ENCODE measurements at places on chromosomes 6 and 20. TPM values are rescaled to one million over a fixed set of nuclear protein-coding genes. Genes with fewer than 3 reads are reported as not detected.

- H3K27ac ChIP-seq = peak overlapping the region; percentile 63
- peaks cover 11% of the 10 kb centered on the region for H3K4me1 ChIP-seq
- no peak for DNase-seq
- H3K4me3 ChIP-seq = no peak overlapping the region
- H3K36me3 ChIP-seq = no peaks in the 10 kb centered on the region
Measured at GRCh38 chr6:11944111-11944510, 68.0 kb upstream of the HIVEP1 start.

DNA sequence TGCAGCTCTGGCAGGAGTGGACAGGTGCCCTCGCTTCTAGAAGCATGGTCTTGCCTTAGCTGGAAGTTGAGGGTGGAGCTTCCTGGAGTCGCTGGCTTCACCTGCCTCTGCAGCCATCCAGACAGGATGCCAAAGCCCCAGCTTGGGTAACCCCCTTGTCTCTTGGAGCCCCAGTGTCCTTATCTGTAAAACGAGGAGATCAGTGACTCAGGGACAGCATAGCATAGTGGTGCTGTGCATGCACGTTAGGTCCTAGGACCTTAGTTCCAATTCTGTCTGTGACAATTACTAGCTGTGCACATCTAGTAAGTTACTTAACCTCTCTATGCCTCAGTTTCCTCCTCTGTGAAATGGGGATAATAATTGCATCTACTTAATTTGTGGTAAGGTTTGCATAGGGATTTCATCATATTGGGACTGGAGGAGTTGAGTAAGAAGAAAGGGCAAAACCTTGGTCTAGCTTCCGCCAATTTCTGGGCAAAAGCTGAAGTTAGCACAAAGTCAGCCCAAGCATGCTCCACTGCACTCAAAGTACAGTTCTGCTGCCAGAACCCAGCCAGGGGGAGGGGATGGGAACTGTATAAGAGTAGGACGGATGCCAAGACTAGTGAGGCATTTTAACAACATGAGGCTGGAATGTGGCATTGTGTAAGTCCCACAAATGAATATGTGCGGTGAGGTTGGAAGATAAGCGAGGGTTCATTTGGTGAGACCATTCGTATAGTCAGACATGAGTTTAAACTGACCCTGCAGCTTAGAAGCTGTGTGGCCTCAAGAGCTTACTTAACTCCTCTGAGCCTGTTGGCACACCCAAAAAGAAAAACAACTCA lies 24.5 kb downstream of the TOX2 start:
- DNase-seq = no peak
- no peak overlapping the region for H3K27ac ChIP-seq
- H3K36me3 ChIP-seq = no peaks in the 10 kb centered on the region
- H3K4me3 ChIP-seq = no peak overlapping the region
- H3K4me1 ChIP-seq = no peaks in the 10 kb centered on the region

DNA sequence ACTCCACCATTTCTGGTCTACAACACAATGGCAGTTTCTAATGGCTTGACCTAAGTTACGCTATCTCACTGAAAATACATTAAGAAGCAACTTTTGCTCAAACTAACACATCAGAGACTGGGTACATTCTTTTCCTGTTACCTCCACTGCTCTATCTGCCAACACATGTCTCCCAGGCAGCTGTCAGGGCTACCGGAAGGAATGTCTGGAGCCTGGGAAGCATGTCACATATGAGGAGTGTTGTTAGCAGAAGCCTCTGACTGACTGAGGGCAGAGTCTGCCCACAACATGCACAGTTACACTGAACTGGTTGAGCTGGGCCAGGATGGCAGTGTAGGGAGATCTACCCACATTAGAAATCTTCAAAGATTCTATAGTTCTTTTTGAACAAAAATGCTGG lies 264.5 kb downstream of the KIF16B start:
- no peaks in the 10 kb centered on the region for H3K4me1 ChIP-seq
- H3K27ac ChIP-seq = no peak overlapping the region
- H3K36me3 ChIP-seq = peaks cover 7% of the 10 kb centered on the region
- H3K4me3 ChIP-seq = no peak overlapping the region
- DNase-seq = no peak
- no peaks in the 10 kb centered on the region for H3K27me3 ChIP-seq

CNBD2 gene
- 4.0 TPM for total RNA-seq

PCIF1 gene
- total RNA-seq = 37.8 TPM

All from progenitor cell of endocrine pancreas (in vitro differentiated cells).